ENCODE measurements at places on chromosomes 2 and 18.

- no peak for DNase-seq
These were observed 109.0 kb downstream of the CERS6 start for GRCh38 chr2:168565112-168565511.

DNA sequence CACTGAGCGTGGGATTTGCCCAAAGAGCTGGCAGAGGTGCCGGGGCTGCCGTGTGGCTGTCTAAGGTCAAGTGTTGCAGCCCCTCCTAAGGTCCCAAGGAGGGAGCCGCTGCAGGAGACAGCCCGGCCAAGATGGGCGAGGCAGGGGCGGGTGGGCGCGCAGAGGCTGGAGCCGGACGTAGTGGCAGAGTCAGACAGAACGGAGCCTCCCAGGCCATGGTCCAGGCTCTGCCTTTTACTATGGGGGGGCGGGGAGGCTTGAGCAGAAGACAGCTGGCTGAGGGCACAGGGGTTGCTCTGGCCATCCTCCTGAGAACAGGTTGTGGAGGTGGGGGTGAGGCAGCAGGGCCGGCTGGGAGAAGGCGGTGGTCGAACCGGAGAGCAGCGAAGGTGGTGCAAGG lies 27.5 kb upstream of the PRLH start:
- DNase-seq = no peak

- DNase-seq = no peak
These were observed 567.6 kb downstream of the PLCL1 start for GRCh38 chr2:198371921-198372543.

DNA sequence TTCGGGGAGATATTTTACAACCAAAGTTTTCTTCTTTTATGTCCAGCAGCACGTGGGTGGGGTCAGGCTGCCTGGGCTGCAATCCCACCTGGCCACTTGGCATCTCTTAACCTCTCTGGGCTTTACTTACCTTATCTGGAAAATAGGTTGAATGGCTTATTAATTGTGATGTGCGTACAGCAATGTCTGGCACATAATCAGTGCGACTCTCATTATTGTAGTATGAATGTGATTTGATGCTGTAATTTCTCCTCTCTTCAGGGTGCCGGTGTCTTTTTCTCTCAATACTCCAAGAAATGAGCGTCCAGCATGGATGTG lies 2.0 kb upstream of the ZAP70 start:
- no peak for DNase-seq

GRCh38 chr2:179571252-179571651 lies 290.2 kb downstream of the ZNF385B start:
- DNase-seq = no peak

DNA sequence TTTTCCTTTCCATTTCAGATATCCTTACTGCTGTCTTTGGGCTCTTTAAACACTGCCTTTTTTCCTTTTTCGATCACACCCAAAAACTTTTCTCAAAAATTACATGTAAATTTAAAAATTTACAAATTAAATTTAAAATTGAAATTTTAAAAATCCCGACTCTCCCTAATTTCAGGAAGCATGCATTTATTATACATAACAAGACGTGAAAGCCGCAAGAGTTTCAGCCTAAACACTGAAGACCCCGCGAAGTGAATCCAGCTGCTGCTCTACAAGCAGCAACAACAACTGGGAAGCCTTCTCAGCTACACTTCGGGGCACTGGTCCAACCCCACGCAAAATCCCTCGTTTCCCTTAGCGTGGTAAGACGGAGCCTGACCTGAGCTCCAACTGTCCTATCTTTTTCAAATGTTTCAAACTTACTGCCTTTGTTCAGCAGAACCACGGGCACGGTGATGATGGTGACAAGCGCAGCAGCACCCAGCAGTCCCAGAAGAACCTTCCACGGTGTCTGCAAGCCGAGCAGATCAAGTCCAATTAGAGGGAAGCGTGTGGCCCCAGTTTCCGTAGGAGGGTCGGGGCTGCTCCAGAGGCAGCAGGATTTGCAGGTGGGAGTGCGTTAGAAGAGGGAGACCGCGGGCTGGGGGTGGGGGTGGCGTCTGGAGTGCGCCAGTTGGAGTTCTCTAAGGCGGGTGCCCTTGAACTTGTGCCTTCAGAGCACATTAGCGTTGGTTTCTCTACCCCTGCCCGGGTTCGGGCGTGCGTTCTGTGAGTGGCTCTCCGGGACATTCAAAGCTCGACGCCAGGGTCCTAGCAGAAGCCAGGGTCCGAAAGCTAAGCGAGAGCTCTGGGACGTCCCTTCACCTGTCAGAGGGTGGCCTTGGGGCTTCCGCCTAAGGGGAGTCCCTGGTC lies 783 bp downstream of the DPP4 start:
- DNase-seq = peak; percentile 24

Measured in HEK293T (cell line).